Activated CD8-positive, alpha-beta T cell treated with anti-CD3 and anti-CD28 coated beads, Interleukin-2, amount 10 ng/mL, durations not matched to agents 7 days and 5 days (primary cell): ENCODE measurements at places on chromosomes 3 and 15. TPM values are rescaled to one million over a fixed set of nuclear protein-coding genes. Genes with fewer than 3 reads are reported as not detected.
A peak's percentile ranks its signal among the peaks of the same experiment; 100 is the strongest.

DNA sequence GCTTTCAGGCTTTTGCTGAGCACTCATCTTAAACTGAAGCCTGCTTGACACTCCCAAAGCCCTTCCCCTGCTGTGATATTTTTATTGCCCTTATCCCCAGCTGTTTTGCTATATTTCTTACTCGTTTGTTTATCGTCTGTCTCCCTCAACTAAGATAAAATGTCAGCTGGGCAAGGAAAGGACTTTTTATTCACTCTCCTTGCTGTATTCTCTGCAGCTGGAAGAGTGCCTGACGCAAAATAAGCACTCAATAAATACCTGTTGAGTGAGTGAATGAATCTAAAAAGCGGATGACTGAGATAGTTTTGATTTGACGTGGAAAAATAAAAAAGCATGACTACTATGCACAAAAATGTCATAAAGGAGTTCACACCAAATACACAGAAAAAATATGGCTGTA lies 84.8 kb upstream of the POMGNT2 start:
- H3K4me1 ChIP-seq, result peaks cover 34% of the 10 kb centered on the region
- no peak overlapping the region for H3K4me3 ChIP-seq
- no peak for DNase-seq
- H3K27ac ChIP-seq, result peak overlapping the region; percentile 3
- H3K27me3 ChIP-seq, result no peaks in the 10 kb centered on the region
- H3K36me3 ChIP-seq, result peaks cover 9% of the 10 kb centered on the region

GRCh38 chr15:44034933-44035624 lies 160.0 kb downstream of the FRMD5 start:
- no peak overlapping the region for H3K27ac ChIP-seq
- peaks cover 43% of the 10 kb centered on the region for H3K27me3 ChIP-seq
- no peak for DNase-seq
- H3K4me3 ChIP-seq, result no peak overlapping the region
- H3K4me1 ChIP-seq, result no peaks in the 10 kb centered on the region

POTEB3 gene
- total RNA-seq, result not detected

GOLGA6L6 gene
- not detected for total RNA-seq

DNA sequence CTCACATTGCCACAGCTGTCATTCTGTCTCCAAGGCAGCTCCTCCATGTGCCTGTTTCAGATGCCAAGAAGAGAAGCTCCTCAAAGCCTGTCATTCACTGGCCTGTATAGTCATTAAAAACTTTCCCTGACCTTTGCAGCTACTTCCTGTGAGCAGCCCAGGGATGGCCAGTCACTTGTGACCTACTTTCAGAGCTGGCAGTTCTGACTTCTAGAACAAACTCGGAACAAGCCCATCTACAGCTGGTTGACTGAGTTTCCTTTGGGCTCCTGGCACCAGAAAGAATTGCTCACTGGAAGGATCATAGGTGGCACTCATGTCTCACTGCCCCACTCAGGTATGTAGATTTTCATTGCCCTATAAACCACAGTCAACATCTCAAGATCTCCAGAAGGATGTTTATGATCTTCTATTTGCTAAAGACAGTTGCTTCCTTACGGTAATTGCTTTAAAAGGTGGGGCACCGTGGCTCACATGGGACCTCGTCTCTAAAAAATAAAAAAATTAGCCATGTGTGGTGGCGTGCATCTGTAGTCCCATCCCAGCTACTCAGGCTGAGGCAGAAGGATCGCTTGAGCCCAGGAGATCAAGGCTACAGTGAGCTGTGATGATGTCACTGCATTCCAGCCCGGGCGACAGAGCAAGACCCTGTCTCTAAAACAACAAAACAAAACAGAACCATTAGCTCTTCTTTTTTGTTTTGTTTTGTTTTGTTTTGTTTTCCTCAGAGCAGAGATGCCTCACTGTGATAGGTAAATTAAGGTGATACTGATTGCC lies 11.2 kb upstream of the ATP13A3 start:
- DNase-seq, result no peak
- H3K36me3 ChIP-seq, result no peaks in the 10 kb centered on the region
- peaks cover 8% of the 10 kb centered on the region for H3K4me1 ChIP-seq
- no peak overlapping the region for H3K27ac ChIP-seq

DNA sequence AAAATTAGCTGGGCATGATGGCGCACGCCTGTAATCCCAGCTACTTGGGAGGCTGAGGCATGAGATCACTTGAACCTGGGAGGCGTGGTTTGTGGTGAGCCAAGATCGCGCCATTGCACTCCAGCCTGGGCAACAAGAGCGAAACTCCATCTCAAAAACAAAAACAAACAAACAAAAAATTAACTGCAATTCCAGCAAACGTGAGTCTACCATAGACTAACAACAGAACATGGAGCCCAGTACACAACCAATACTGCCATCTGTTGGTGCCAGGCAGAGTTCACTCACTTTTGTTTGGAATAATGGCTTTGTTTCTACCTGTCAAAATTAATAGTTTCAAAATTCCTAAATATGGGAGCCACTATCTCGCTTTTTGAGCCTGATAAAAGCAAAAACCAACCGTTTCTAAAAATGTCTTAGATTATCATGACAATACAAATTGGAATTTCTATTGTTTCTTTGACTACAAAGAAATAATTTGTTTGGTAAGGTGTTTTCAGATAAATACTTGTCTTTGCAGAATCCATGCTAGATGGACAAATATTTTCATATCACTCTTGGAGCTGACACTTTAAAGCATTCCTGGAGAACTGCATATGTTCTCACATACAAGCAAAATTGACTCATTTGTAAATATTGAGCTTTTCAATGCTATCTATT lies 45.0 kb downstream of the GPR176 start:
- H3K36me3 ChIP-seq, result no peaks in the 10 kb centered on the region
- no peak overlapping the region for H3K27ac ChIP-seq
- no peak overlapping the region for H3K4me3 ChIP-seq
- peaks cover 25% of the 10 kb centered on the region for H3K27me3 ChIP-seq

DNA sequence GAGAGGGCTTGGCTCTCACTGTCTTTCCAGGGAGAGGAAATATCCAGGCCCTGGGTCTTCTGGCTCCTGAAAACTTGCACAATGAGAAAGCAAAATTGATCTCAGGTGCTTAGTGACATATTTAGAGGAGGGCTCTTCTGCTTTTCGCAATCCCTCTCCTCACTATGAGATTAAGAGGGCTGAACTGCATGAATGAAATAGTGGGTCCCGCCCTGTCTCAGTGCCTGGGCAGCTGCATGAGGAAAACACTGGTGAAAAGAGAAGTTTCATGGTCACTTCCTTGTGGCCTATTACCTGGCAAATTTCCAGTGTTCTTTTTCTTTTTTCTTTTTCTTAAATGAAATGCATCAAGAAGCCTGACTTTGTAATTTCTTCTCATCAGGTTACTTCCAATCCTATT lies 73.5 kb downstream of the TRAK1 start:
- no peak for DNase-seq
- no peaks in the 10 kb centered on the region for H3K27me3 ChIP-seq

DNA sequence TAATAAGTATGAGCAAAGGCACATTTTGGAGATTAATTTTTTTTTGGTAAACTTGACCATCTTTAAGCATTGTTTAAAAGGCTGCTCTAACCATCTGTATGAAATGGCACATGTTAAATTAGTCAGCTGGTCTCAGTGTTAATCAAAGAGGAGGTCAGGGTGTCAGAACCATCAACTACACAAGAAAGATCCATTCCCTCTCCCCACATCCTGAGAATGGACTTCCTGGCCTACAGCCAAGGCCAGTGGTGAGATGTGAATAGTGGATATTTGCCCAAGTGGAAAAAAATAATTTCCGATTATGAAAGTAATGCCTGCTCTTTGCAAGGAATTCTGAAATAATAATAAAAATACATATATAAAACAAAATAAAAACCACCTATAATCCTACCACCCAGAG lies 641.7 kb downstream of the NR2F2 start:
- no peak overlapping the region for H3K4me3 ChIP-seq
- no peaks in the 10 kb centered on the region for H3K27me3 ChIP-seq
- no peaks in the 10 kb centered on the region for H3K4me1 ChIP-seq
- H3K27ac ChIP-seq, result no peak overlapping the region

DNA sequence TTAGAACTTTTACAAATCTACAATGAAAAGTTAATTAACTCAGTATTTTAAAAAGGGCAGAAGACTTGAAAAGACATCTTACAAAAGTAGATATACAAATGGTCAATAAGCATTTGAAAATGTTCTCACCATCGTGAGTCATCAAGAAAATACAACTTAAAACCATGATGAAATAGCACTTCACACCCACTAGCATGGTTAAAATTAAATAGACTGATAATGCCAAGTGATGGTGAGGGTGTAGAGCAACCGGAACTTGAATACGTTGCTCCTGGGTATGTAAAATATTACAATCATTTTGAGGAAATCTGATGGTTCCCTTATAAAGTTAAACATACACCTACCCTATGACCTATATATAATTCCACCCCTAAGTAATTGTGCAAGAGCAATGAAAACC lies 319.8 kb upstream of the UMPS start:
- H3K36me3 ChIP-seq, result no peaks in the 10 kb centered on the region
- peaks cover 9% of the 10 kb centered on the region for H3K27me3 ChIP-seq
- H3K4me1 ChIP-seq, result no peaks in the 10 kb centered on the region
- no peak overlapping the region for H3K4me3 ChIP-seq
- no peak for DNase-seq

DNA sequence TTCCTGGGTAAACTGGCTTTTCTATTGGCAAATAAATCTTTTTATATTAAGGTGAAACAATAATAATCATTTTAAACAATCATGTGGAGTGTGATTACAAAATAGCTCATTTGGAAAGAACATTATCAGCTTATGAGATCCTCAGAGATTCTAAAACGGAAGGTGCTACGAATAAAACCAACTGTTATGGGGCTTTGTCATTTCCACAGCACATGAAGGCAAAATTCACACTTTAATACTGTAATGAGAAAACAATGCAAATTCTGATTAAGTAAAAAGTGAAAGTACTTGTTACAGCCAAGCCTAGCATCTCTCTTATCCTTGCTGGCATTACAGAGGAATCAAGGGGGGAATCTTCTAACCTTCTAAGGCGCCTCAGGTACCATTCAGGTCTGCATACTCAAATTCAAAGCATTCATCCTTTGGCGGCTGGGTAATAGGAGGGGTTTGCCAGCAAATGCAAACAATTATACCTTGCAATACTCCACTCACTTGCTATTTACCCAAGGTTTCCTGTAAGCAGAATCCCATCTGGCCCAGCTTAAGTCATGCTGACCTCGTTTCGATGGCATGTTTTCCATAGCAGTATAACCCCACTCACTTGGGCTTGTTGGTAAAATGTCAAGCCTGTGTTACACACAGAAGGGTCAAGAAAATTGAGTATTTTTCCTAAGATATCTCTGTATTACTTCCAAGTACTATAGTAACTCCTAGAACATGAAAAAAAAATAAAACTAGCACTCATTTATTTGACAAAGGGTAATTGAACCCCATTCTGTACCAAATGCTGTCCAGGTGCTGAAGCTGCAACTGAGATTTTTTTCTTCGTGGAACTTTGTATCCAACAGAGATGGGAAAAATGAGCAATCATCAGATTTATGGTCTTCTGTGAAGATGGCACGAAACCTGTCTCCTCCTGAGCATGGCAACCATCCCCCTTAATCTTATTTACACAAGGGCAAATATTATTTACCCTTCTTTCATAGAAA lies 183.7 kb upstream of the LMCD1 start:
- H3K4me3 ChIP-seq, result no peak overlapping the region
- no peaks in the 10 kb centered on the region for H3K36me3 ChIP-seq
- DNase-seq, result no peak
- H3K27me3 ChIP-seq, result no peaks in the 10 kb centered on the region
- no peak overlapping the region for H3K27ac ChIP-seq
- no peaks in the 10 kb centered on the region for H3K4me1 ChIP-seq

DNA sequence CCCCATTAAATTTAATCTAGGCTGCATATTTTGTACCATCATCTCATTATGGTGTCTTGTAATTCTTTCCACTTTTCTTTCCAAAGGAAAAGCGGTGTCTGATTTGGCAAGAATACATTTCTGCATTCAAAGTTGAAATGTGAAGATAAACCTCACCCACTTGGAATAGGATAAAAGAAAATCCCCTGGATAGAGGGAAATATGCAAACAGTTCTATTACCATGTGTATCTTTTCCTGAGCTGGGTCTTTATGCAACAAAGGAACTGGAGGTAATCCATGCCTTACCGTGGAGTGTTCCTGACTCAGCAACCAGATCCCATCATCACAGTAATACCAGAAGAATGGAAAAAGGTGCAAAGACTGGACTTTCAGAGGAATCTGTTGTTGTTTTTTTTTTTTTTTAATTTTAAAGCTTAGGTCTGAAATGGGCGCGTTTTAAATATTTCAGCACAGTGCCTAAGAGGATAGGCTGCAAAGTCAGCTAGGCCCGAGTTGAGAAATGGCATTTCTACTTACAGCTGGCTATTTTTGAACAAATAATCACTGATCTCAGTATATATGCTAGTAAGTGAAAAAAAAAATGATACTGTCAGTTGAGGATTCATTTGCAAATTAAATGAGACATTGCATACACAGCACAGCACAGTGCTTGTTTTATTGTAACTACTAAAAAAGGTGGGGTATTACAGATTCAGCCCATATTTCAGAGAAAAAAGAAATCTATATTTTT lies 55.5 kb upstream of the ADAMTS9 start:
- H3K36me3 ChIP-seq, result no peaks in the 10 kb centered on the region
- H3K4me1 ChIP-seq, result no peaks in the 10 kb centered on the region
- H3K4me3 ChIP-seq, result no peak overlapping the region
- H3K27ac ChIP-seq, result no peak overlapping the region
- no peaks in the 10 kb centered on the region for H3K27me3 ChIP-seq
- DNase-seq, result no peak

DNA sequence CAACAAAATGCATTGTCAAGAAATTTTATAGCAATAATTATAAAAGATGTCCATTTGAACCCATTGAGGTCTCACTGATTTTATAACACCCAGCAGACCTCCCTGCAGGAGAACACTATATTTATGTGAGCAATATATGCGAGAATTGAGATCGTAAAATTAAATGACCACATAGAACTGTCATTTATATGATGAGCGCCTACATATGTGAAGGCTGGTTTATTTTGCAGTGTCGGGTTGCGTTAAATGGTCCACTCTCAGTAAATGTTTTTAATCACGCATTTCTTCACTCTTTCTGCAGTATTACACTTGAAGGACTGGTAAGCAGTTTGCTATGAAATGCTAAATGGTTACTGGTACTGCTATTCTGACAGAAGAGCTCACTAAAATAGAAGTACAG lies 408.5 kb upstream of the AGTR1 start:
- H3K4me1 ChIP-seq, result no peaks in the 10 kb centered on the region
- H3K4me3 ChIP-seq, result no peak overlapping the region
- H3K27me3 ChIP-seq, result no peaks in the 10 kb centered on the region
- H3K27ac ChIP-seq, result no peak overlapping the region
- no peak for DNase-seq

DNA sequence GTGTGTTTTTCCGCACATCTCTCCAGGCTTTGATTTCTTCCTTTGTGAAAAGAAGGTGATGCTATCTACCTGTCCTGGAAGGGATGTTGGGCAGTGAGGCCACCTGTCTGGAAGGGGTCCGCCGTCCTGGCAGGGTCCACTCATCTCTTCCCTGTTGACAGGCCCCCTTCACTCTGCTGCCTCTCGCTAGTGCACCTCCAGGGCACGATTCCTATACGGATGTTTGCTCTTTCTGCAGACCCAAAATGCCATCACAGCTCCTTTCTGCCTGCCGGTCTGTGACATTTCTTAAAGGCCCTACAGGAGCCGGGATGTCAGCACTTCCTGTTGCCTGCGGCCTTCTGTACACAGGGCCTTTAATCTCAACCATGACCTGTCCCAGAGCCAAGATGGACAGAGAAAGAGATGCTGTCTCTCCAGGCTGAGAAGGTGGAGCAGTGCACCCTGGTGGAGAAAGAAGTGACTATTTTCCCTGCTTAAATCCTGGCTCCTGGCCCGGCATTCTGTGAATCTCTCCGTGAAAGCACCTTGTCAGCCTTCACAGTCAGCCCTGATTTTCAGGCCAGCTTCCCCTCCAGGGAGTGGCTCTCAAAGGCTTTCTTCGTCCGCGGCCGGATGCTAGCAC lies 7.4 kb downstream of the FAM3D start:
- H3K4me3 ChIP-seq, result no peak overlapping the region
- H3K36me3 ChIP-seq, result no peaks in the 10 kb centered on the region
- DNase-seq, result no peak
- no peaks in the 10 kb centered on the region for H3K4me1 ChIP-seq
- H3K27ac ChIP-seq, result no peak overlapping the region
